HS-5 (cell line): ENCODE measurements at places on chromosomes 4 and X.

DNA sequence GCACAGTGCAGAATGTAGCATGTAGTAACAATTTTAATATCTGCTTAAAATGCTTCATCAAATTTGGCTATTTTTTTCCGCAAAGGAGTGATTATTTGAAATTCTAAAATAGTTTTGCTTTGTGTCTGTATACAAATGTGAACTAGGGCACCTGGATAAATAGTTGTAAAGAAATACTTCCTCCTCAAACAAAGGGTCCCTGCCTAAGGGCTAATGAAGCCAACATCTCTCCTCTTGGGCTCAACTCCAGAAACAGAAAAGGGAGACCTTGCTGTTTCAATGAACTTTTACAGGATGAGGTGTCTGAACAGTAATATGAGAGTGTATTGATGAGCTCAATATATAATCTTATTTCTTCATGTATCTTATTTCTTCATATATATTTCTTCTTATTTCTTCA is 30.8 kb upstream of the SCOC start:
- DNase-seq: no peak

- no peak for DNase-seq
Observed at GRCh38 chr4:185524888-185525863, 10.1 kb downstream of the PDLIM3 start.

DNA sequence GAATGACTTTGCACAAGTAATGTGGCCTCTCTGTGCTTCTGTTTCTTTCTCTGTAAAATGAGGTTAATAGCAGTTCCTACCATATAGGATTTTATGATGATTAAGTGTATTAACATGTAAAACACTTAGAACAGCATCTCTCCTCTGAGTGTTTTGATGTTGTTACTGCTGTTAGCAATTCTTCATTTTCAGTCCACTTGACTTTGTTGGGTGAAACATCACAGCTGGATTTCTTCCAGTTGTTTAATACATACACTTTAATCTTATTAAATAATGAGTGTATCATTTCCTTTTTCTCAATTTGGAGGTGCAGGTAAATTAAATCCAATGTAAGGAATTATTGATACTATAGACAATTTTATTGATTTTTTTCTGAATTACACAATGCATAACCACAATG is 113.6 kb downstream of the KDR start:
- no peak for DNase-seq

DNA sequence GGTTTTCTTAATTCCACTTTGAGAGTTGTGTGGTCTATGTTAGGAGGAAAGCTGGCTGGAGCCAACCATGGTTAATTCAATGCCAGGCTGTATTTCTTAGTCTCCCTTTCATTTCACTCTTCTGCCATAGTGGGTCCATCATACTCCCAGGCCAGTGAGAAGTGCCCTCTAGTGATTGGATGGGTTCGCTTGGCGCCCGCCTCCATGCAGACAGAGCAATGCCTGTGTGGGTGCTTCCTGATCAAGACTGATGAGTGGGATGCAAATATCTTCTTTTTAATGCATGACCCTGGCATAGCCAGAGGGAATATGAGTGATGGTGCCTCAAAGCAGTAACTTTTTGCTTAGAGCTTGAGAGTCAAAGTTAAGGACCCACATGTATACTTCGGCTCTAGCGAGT is 6.4 kb downstream of the BMX start:
- no peak for DNase-seq

DNA sequence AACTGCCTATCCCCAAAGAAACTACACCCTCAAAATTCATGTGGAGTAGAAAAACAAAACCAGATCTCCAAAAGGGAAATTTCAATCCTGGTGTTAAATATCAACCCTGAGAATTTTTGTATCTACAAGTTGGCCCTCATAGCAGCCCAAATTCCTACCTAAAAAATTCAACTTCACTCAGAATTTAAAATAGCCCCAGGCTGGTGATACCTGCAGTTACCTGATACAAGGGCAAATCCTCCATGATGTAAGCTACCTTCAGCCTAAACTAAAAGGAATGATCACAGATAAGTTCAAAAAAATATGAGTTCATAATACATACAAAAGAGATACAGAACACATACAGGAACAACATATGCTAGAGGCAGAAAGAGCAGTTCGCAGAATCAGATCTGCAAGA is 138.4 kb downstream of the HNRNPD start:
- DNase-seq: no peak

- DNase-seq: no peak
Observed at GRCh38 chrX:138287205-138287877, 424.2 kb downstream of the FGF13 start.

DNA sequence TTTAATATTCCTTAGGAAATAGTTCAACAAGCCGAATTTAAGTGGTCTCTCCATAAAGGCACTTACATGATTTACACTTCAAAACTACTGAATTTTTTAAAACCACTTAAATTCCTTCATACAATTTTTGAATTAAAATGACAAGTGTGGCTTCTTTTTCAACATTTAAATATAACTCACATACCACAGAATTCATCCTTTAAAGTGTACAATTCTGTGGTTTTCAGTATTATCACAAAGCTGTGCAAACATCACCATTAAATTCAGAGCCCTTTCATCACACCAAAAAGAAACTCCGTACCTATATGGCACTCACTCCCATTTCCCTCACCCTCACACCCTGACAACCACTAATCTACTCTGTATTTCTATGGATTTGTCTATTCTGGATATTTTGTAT is 200.9 kb upstream of the MAB21L2 start:
- no peak for DNase-seq

DNA sequence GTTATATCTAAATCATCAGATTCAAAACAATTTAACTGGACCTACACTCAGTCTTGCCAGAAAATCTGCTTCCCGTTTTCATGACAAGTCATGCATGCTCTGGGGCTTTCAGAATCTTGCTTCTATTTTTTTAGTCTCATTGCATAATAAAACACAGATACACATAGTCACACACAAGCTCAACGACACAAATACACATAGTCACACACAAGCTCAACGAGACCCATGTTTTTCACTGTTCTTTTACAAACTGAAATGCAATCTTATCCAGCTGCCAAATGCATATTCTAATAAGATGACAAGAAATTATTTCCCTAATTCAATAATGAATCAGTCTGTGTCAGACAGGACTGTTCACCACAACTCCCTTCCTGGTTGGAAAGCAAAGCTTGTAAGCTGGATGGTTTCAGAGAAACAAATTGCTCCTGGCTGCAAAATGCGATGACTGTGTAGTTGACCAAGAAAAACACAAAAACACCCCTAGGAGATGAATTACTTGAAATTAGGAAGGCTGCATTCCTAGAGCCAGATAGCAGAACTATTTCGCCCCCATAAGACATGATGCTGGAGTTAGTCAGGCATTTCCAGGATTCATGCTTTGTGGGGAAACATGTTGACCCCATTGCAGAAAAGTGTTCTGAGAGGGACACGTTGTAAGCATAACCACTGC is 208.7 kb downstream of the CHIC2 start:
- DNase-seq: peak; percentile 31
